ENCODE measurements at places on chromosomes 16 and 17.

DNA sequence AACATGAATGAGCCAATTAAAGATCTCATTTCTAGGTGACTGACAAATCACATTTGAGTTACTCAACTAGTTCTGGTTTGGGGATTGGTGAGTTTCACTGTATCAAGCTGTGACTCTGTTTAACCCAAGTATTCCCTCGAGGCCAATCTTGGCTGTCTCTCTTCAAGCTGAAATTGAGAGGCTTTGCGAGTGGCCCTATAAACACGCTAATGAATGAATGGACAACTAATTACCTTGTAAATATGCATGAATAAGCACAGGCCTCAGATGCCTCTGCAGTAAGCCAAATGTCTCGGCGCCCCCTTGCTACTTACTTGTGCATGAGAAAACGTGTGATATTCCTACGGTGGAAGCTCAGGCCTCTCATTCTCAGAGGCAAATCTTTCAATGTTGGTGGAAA, 450.3 kb upstream of the PSMD7 start:
- no peak for DNase-seq

DNA sequence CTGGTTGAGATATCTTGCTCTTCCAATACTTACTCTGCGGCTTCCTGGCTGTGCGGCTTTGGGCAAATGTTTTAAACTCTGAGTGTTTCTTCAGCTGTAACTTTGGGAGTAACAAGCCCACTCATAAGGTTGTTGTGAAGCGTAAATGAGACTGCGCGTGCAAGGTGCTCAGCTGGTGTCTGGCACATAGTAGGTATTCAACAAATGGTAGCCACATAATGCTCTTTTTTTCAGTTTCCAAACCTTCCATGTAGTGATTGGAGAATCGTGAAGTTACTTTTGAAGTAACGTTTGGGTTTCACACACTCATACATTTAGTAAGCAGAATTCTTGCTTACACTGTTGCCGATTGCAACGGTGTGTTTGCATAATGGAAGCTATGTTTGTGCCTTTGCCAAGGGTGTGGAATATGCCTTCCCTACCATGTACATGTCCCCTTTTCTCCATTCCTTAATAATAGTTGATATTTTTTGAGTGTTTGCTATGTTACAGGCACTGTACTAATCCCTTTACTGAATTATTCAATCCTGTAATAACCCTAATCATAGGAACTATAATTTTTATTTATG, 829 bp downstream of the DHRS7B start:
- no peak for DNase-seq

- DNase-seq, result no peak
Observed at GRCh38 chr16:72480911-72481310, 309.0 kb upstream of the PMFBP1 start.

GRCh38 chr17:43723697-43724359, 34.8 kb downstream of the SOST start:
- no peak for DNase-seq

GRCh38 chr16:49913720-49914119, 57.8 kb upstream of the ZNF423 start:
- DNase-seq, result no peak

GRCh38 chr16:10465821-10466220, 80.0 kb downstream of the ATF7IP2 start:
- no peak for DNase-seq

- DNase-seq, result peak; percentile 41
Observed at GRCh38 chr16:48608871-48609651, 919 bp downstream of the N4BP1 start.

GRCh38 chr17:19533036-19533717, 477 bp upstream of the SLC47A1 start:
- no peak for DNase-seq

DNA sequence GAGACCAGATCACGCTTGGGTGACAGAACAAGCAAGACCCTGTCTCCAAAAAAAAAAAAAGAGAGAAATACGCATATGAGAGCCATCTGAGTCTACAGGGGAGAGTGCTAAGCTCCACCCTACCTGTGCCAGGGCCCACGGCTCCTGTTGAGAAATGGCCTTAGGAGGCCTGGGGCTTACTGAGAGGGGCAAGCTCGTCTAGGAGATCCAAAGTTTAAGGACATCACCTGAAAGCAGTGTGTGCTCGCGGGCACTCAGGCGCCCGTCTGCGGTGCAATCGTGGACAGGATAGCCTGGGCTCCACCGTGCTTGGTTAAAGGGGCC, 14.5 kb upstream of the BAIAP2 start:
- DNase-seq, result no peak

- DNase-seq, result no peak
Observed at GRCh38 chr17:77894126-77894956, 64.2 kb upstream of the TNRC6C start.

- DNase-seq, result no peak
Observed at GRCh38 chr16:83458612-83459011, 349.2 kb upstream of the HSBP1 start.

DNA sequence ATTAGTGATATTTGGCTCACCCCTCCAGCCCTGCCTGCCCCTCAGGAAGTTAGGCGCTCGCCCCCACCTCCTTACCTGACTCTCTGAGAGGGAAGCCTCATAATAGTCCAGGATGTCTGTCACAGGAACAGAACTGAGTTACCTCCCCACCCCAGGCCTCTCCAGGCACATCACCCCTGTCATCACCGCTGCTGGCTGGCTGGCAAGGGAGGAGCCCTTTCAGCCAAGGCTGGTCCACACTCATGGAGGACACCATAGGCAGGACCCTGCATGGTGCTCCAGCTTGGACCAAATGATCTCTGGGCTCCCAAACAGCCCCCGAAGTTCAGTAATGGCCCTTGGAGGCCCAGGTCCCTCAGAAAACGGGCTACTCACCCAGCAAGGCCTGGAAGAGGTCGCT, 1.5 kb downstream of the DLG4 start:
- DNase-seq, result no peak

DNA sequence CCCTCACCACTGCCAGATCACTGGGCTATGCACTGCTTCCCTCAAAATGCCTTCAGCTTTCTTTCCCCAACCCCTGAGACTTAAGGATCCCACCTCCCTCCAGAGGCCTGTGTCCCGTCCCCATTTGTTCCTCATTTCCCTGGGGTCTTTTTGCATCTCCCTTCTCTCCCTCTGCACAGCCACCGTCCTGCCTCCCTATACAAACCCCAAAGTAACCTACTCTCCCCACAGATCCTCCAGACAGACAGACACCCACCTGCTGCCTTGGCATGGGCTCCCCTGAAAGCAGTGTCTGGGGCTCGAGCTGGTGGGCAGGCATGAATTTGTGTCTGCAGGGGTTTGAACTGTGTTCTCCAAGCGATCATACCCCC, 69.4 kb upstream of the TNRC6C start:
- DNase-seq, result no peak

- no peak for DNase-seq
Observed at GRCh38 chr16:55349867-55350266, 25.9 kb downstream of the IRX6 start.
